ENCODE measurements at places on chromosomes 1 and 21. TPM values are rescaled to one million over a fixed set of nuclear protein-coding genes. Genes with fewer than 3 reads are reported as not detected.

The NCF2 gene
- 12.8 TPM for total RNA-seq

The PAPPA2 gene
- 0.38 TPM for total RNA-seq

The C1orf185 gene
- not detected for total RNA-seq

The LCE1D gene
- not detected for total RNA-seq

The TTC24 gene
- not detected for total RNA-seq

The LINGO4 gene
- total RNA-seq = not detected

The FCER1A gene
- 0.93 TPM for total RNA-seq

The THEM5 gene
- total RNA-seq = not detected

The PSMG1 gene
- 30.9 TPM for total RNA-seq

The FOXD2 gene
- total RNA-seq = 0.37 TPM

The KCNE2 gene
- total RNA-seq = not detected

The SMCP gene
- not detected for total RNA-seq

The IL20 gene
- total RNA-seq = not detected

The ARHGEF19 gene
- total RNA-seq = 5.5 TPM

The CLEC20A gene
- total RNA-seq = not detected

The PLPPR4 gene
- 1.6 TPM for total RNA-seq

The SFN gene
- total RNA-seq = 6.7 TPM

The ZNF436 gene
- 13.1 TPM for total RNA-seq

The FAM167B gene
- total RNA-seq = 8.6 TPM

The KRTAP11-1 gene
- total RNA-seq = not detected

The EPHX1 gene
- 113 TPM for total RNA-seq

The MFAP2 gene
- total RNA-seq = 39.0 TPM

The FPGT gene
- total RNA-seq = 16.6 TPM

The SLAMF6 gene
- total RNA-seq = 0.62 TPM

The LENEP gene
- total RNA-seq = not detected

The LAMB3 gene
- total RNA-seq = 1.5 TPM

The SYPL2 gene
- 2.1 TPM for total RNA-seq

The TRPM2 gene
- total RNA-seq = 7.7 TPM

The TNFRSF8 gene
- 1.00 TPM for total RNA-seq

The TCHH gene
- 0.23 TPM for total RNA-seq

The S100A10 gene
- 244 TPM for total RNA-seq

The HSD11B1 gene
- total RNA-seq = 14.8 TPM

The PAQR6 gene
- 0.43 TPM for total RNA-seq

The DNM3 gene
- 4.7 TPM for total RNA-seq

The KIF14 gene
- total RNA-seq = 0.14 TPM

The FABP3 gene
- 132 TPM for total RNA-seq

The SPATA45 gene
- total RNA-seq = not detected

The GPR25 gene
- not detected for total RNA-seq

The SLC25A24 gene
- 25.7 TPM for total RNA-seq

The COL11A1 gene
- 1.3 TPM for total RNA-seq

The GRHL3 gene
- total RNA-seq = 0.19 TPM

The SIKE1 gene
- 47.7 TPM for total RNA-seq

The OR1C1 gene
- total RNA-seq = not detected
